ENCODE measurements at places on chromosomes 16 and 17.

GRCh38 chr17:79029327-79030009, 5.5 kb downstream of the C1QTNF1 start:
- no peak for DNase-seq

DNA sequence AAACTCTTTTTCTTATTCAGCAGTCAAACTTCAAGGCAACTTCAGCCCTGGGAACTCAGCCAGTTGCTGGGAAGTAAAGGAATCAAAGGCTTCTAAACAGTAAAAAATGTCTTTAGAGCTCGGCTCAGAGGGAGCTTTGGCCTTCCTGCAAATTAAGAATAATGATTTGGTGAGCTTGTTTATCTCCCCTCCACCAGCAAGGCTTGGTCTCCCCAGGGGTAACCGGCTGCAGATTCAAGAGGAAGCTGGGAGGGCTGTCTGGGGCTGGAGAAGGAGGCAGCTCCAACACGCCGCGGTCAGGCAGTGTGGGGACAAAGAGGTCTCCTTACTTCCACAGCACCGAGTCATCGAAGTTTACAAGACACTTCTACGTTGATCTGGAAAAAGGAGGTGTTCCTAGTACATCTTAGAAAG, 17.7 kb upstream of the DOC2B start:
- DNase-seq: no peak

DNA sequence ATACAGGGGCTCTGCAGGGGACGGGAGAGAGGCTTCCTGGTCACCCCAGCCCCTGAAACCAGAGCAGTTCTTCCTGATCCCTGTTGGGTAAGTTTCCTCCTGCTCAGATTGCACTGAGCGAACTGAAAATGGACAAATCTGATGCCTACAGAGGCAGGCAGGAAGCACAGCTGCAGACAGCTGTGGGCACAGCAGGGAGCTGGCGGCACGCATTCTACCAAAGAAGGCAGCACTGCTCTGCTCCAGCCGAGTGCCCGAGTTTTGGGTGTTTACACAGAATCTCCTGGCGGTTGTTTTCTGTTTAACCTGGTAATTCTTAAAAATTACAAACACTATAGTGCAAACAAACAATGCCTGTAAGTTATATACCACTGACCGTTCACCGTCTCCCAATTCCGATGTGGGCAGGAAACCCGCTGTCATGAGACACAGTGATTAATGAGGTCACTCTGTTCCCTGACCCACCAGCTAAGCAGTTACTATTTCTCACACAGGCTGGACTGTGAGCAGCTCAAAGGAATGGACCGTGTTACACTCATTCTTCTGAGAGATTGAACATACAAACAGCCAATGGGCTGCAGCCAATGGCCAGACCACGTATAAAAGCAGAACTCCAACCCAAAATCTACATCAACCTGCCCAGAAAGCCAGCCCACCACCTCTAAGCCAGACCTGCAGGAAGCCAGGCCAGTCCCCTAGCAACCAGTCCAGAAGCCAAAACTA, 25.5 kb downstream of the NSMCE1 start:
- no peak for DNase-seq

DNA sequence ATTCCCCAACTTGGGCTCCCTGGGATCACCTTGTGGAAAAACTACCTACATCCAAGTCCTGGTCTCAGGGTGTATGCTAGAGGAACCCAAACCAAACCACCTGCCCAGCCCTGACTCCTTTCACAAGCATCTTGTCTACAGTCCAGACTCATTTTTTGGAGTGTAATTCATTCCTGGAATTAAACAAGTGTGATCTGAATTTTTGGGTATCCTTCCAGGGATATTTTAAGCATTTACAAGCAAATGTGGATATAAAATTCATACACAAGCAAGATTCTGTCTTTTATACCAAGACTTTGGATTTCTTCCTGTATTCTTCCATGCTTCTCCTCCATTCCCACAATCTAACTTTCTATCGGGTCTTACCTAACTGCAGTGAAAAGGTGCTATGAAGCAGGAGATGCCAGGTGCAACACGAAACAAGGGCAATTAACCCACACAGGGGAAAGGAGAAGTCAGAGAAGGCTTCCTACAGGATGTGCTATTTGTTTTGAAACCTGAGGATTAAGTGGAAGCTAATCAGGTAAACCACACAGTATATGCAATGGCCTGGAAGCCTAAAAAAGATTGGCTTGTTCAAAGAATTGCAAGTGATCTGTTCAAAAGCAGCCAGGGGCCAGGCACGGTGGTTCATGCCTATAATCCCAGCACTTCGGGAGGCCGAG, 417.2 kb upstream of the C16orf82 start:
- DNase-seq: no peak

DNA sequence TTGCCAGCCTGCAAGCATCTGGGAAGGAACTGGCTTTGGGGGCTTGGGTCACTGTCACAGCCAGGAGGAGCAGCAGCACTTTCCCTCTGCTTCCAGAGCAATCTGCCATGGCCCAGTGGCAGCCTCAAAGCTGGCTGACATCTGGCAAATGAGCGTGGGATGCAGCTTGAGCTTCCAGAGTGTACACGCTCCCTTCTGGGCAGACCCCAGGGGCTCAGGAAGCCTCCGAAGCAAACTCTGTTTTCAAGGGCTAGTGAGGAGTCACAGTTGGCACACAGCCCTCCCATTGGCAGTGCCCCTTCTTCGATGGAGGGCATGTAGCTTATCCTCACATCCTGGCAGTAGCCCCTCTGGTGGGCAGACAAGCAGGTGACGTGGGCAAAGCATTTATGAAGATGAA, 249.6 kb downstream of the ENGASE start:
- DNase-seq: no peak

DNA sequence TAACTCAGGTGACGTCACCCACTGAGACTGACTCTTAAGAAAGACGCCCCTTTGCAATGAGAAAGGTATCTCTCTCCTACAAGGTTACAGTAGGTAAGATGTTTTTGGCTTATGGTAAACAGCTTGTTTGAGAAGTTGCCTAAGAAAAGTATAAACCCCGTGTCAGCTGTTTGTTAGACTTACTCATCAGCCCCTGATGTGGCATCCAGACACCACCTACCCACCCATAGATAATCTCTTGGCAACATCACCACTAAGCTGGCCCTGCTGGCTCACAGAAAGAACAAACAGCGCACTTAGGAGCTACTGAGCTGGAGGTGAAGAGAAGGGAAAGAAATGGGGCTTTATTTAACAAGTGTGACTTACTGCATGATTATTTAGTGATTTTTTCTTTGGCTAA, 121.0 kb downstream of the PARN start:
- DNase-seq: no peak

GRCh38 chr17:48609759-48610281, 997 bp downstream of the HOXB7 start:
- no peak for DNase-seq

GRCh38 chr16:66004699-66005098, 361.8 kb upstream of the CDH5 start:
- DNase-seq: no peak

GRCh38 chr16:19710191-19710908, 7.7 kb downstream of the KNOP1 start:
- DNase-seq: no peak

GRCh38 chr16:85479972-85480726, 133.0 kb upstream of the GSE1 start:
- DNase-seq: no peak

- no peak for DNase-seq
Observed at GRCh38 chr17:19678581-19679453, 30.3 kb downstream of the ALDH3A2 start.

- no peak for DNase-seq
Observed at GRCh38 chr16:29736764-29737163, 9.0 kb downstream of the C16orf54 start.

DNA sequence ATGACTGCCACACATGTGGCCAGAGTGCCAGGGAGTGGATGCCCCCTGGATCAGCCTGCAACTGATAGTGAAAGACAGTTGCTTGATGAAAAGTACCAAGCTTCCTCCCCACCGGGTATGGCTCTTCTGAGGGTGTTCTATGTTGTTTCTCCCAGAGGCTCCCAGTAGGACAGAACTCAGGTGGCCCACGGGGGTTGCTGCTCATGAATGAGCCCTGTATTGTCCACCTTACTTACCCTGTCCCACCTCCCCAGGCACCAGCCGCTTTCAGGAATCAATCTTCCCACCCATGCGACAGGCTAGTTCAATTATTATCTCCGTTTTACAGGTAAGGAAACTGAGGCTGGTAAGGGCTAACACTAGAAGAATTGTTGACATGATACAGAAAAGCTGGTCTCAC, 34.9 kb upstream of the RGS9 start:
- DNase-seq: no peak
